ENCODE measurements at places on chromosomes 6 and 20. TPM values are rescaled to one million over a fixed set of nuclear protein-coding genes. Genes with fewer than 3 reads are reported as not detected.

DNA sequence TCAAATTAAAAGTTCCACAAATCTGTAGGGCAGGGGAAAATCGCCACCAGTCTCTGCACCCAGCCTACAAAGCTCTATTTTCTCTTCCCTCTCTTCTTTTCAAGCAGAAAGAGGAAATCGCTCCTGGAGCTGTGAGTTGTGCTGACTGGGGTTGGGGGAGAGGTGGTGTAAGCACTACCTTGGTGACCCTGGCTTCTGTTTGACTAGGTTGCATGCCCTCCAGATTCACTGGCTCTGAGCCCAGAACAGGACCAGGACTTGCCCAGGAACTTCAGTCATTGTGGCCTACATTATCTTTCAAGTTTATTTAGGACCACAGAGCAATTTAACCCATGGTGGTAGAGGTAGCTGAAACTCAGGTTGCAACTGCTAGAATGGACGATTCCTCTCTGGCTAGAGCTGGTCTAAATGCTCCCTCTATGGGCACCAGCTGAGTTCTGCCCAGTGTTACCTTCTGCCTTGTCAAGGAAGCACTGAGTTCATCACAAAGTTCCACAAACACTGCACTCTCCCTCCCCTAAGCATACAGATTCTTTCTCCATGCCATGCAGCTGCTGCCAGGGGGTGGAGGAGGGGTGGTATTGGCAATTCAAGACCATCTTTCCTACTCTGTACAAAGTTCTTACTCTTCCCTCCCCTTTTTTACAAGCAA lies 122.0 kb upstream of the BMP5 start:
- no peak for DNase-seq

DNA sequence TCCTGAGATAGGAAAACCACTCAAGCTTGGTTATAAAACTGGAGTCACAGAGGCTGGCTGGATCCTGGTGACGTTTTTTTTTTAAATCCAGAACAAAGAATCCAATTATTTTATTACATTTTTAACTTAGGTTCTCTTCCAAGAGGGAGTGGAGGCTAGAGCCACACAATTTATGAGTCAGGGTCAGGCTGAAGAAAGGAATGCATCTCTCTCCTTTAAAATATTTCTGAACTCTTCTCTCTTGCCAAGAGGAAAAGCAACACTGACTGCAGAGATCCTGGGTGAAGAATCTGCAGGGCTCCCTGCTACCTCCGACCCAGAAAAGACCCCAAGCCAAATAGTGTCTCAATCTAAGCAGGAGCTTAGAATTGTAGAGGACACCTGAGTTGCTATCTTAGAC lies 88.5 kb upstream of the SSTR4 start:
- DNase-seq = no peak

The TDRD6 gene
- 1.5 TPM for total RNA-seq

DNA sequence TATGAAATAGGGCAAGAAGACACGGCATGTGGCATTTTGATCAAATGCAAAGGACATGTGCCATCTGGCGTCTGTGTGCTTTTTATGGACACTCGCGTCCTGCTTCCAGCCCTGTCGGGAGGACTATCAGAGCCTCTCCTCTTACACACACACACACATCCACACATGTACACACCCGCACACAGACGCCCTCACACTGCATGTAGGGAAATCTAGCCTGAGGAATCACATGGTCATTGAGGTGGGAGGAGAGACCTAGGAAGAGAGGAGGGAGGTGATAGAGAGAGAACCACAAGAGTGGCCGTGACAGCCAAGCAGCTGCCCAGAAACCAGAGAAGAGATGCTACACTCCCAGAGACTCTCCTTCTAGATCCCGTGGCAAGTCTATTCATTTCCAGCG lies 105.9 kb upstream of the CDYL start:
- DNase-seq = no peak

The ZBP1 gene
- total RNA-seq = 0.78 TPM

The OR2J2 gene
- not detected for total RNA-seq

The IRF4 gene
- 1.4 TPM for total RNA-seq

All from tibial nerve (tissue), 4 donors.